ENCODE measurements at places on chromosomes 5 and 9.

GRCh38 chr5:91049800-91050199 lies 333.3 kb downstream of the ARRDC3 start:
- no peak for DNase-seq

GRCh38 chr9:113648586-113648985 lies 185.1 kb downstream of the RGS3 start:
- DNase-seq = no peak

GRCh38 chr5:66351813-66352212 lies 207.7 kb downstream of the SREK1 start:
- peak; percentile 49 for DNase-seq

DNA sequence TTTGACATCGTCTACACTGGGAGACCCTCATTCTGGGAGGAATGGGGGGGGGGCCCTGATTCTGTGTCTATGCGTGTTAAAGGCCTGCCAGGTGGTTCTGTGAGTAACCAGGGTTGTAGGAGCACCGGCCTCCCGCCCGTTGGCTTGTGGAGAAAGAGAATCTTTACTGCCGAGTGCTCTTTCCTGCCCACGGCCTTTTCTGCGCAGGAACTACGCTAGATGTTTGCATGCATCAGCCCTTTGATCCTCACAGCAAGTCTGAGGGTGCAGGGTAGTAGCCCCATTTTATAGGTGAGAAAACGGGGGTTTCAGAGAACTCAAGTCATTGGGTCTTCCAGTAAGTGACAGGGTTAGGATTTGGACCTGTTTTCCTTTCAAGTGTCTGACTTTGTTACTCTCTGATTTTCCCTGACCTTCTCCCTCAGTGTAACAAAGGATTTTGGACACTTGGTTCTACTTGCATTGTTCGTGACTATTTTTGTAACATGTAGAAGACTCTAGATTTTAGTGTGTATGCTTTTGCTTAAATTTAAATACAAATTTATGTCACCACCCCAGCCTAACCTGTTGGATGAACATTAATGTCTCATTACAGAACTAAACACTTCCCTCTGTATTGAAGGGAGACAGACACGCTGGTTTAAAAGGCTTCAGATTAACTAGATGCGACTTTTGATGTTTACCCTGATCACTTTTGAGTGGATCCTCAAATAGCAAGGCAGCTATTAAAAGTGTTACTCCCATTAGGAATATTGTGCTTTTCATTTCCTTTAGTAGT lies 22.0 kb downstream of the MAST4 start:
- DNase-seq = no peak

- DNase-seq = no peak
Measured at GRCh38 chr5:35035271-35035670, 12.5 kb downstream of the AGXT2 start.

- no peak for DNase-seq
Measured at GRCh38 chr9:99466781-99467180, 244.7 kb downstream of the SEC61B start.

DNA sequence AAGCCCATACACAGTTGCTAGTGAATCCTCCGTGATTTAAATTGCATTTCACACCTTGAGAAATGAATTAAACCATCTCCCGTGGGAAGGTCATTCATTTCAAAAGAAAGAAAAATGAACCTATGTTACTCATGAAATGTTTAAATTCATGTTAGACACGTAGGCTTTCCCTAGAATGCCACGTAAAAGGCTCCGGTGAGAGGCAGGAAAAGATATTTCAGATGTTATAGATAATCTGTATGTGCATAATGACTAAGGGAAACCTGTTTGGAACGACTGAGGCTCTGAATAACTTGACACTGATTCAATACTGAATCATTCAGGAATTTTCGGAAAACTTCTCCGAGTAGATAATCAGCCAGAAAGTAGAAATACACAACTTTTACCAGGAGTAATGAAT lies 134.3 kb upstream of the ICE1 start:
- DNase-seq = no peak

GRCh38 chr5:25754895-25755294 lies 1110.1 kb upstream of the CDH10 start:
- no peak for DNase-seq

- no peak for DNase-seq
Measured at GRCh38 chr9:30935730-30936129, 1448.7 kb upstream of the ACO1 start.

GRCh38 chr5:109962882-109963603 lies 273.3 kb downstream of the MAN2A1 start:
- DNase-seq = peak; percentile 6

DNA sequence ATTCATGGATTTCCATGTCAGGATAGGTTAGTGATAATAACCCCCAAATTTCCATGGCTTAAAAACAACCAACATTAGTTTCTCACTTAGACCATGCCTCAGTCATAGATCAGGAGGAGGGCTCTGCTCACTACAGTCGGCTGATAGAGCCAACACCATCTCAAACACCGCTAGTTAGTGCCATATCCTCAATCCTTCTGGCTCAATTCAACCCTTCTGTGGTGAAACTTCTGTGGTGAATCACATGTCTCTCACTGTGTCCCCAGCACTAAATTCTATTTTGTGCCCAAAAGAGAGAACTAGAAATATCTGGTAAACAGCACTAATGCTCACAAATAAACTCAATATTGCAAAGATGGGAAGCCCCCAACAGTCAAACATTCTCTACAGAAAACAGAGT lies 21.1 kb downstream of the ECPAS start:
- DNase-seq = no peak

GRCh38 chr9:112048924-112049691 lies 126.0 kb downstream of the SUSD1 start:
- DNase-seq = no peak

GRCh38 chr9:35646533-35647265 lies 4.0 kb downstream of the SIT1 start:
- peak; percentile 94 for DNase-seq

DNA sequence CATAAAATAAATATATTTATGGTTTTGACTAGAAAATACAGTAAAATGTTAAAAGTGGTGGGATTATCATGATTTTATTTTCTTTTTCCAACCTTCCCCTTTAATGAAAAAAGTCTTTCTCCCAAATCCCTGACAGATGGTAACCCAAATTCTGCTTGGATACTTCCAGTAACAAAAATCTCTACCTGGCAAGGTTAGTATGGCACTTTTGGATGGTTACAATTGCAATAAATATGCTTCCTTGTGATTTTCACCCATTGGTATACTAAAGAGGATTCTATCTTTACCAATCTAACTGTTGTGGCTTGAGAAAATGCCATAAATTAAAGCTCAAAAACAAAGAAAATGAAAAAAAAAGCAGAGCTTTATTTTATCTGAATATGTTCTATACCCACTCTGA lies 62.8 kb downstream of the GABRB2 start:
- no peak for DNase-seq

DNA sequence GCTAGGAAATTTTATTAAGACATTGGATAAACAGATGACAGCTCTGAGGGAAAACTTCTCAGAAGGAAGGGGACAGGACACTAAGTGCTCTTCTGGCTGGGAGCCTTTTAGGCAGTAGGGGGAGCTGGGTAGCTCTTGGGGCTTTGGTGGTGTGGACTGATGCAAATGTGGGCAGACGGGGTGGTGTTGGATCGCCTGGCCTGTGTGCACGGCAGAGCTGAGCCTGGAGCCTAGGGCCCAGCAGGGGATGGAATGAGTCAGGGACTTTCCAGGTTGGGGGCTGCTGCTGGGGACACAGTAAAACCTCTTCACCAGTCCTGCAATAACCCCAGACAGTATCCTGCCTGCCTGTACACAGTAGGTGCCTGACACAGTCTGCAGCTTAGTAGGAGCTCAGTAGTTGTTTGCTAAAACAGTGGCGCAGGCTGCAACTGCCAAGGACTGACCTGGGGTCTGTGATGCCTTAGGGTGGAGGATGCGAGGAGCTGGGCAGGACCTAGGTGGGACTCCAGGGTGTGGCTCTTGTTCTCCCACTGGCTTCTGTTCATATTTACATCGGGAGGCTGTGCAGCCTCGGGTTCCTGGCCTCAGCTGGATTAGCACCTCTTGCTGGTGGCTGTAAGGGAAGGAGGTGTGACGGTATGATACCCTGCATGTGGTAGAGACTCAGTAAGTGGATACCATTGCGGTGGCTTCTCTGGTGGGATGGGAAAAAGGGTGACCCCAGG lies 83.8 kb downstream of the DAB2IP start:
- peak; percentile 83 for DNase-seq

DNA sequence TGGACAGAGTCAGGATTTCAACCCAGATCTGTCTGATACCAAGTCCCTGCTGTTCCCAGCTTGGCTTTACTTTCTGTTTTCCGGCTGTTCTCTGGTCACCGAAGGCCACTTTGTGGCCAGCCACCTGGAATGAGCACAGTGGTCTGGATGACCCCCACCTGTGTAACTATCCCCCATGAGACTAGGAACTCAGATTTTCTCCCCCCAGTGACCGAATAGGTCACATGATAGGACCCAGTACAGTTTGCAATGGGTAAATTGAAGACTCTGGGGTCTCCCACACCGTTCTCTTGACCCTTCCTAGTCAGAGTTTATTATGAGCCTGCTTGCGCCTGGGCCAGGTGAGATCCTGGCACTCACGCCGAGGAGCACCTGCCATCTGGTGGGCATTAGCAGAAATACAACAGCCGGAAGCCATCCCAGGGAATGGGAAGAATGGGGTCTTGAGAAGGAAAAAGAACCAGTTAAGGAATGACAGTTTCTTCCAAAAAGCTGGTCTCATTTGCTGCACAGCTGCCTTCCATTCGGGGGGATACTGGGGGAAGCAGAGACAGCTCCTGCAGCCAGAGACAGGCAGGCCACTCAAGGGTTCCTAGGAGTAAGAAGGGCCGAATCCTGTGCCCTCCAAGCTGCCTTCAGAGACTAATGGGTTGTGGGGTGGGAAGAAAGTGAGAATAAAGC lies 7.1 kb downstream of the PHYHD1 start:
- peak; percentile 69 for DNase-seq

DNA sequence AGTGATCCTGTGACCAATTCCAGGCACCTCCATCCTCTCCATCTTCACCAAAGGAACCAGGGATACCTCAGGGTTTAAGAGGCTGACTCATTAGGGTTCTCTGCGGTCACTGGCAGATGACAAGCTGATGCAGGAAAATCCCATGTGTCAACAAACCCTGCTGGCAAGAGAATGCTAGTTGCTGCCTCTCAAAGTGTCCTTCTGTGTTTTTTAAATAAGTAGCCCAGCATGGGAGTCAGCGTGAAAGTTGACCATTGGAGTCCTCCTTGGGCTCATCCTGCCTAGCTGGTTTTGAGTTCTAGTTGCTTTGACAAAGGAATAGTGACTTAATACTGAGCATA lies 200.2 kb downstream of the SLIT3 start:
- no peak for DNase-seq

- DNase-seq = no peak
Measured at GRCh38 chr9:116275418-116276195, 122.0 kb downstream of the PAPPA start.

DNA sequence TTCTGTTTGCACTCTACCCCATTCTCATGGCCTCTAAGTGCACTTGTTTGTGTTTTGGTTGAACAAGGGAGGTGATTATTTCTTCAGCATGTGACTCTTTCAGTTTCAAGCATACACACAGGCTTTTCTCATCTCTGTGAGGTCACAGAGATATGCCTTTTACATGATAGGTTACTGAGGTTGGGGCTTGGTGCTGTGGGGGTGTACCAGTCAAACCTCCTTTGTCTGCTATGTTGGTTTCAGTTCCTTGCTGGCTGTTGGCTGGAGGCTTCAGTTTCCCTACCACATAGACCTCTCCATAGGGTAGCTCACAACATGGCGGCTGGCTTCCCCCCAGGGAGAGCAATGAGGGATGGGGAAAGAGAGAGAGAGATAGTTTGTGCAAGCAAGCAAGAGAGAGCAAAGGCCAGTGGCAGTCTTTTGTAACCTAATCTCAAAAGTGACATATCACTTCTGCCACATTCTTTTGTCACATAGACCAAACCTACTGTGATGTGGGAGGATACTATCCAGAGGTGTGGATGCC lies 96.7 kb upstream of the SEMA6A start:
- no peak for DNase-seq

- DNase-seq = no peak
Measured at GRCh38 chr5:167402671-167403070, 888.8 kb upstream of the WWC1 start.

- peak; percentile 15 for DNase-seq
Measured at GRCh38 chr9:96874947-96875460, 20.7 kb upstream of the ZNF782 start.

- DNase-seq = no peak
Measured at GRCh38 chr9:27467486-27467885, 56.6 kb upstream of the IFNK start.

GRCh38 chr9:124357721-124358361 lies 57.4 kb downstream of the PSMB7 start:
- DNase-seq = peak; percentile 36

- DNase-seq = no peak
Measured at GRCh38 chr5:6910950-6911349, 197.7 kb downstream of the TENT4A start.
